ENCODE measurements at places on chromosomes 6 and 20.

DNA sequence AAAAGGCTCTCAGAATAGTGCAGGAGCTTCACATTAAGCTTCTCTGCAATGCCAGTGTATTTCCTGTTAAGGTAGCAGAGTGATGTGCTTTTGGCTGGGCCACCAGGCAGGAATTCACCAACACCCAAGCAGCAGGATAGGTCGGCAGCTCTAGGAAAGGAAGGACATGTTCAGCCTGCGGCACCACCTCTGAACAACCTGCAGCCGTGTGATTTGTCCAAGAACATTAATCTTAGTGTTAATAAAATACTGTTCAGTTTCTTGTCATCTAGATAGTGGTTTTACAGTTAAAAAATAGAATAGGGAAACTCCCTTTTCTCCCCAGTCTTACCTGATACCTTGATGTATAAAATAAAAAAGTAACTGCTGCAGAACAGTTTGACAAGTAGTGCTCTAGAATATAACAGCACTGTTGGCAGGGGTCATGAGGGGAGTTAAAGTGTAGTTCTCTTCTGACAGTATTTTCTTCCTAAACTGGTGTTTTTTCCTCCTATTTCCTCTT is 18.8 kb downstream of the ZNF292 start:
- no peak for DNase-seq

DNA sequence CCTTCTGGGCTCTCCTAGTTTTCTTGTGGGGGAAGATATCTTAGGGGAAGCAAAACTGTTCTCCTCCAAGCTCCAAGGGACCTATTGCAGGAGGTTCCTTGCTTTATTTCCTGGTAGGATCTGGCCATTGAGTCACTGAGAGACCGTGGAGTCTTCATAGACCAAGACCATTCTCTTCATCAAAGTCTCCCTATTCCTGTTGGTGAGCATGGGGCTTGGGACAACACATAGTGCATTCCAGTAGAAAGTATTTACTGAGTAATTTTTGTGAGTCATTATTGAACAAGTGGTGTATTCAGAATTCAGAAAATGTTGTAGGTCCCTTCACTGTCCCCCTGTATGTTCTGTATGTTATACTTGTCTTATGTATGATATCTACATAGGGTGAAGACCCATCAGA is 133.6 kb downstream of the CDH26 start:
- DNase-seq = no peak

DNA sequence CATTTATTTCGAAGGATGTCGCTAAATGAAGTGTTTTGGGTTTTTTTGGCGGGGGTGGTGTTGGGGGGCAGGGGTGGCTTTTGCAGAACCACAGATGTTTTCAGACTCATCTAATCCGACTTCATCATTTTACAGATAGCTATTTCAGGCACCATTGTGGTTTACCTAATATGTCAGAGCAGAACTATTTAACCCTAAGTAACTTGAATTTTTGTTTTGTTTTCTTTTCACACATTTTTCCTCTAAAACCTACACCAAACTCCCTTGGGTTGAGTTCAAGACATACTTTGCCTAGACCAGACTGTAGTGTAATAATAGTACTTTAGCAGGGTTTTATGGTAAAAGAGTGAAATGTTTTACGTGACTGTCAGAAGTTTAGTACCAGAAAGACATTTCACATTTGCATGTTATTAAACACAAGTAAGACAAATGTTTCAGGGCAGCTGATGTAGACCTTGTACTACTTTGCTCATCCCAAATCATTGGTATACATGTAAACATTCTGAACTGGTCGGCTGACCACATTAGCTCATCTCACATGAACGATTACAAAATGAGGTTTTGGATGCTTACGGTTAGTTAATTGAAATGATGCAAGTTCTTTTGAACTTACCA is 37.7 kb downstream of the MAP3K4 start:
- DNase-seq = no peak

GRCh38 chr6:1325461-1326309 is 13.8 kb downstream of the FOXQ1 start:
- no peak for DNase-seq

GRCh38 chr20:5719861-5720403 is 30.3 kb upstream of the SHLD1 start:
- DNase-seq = no peak

DNA sequence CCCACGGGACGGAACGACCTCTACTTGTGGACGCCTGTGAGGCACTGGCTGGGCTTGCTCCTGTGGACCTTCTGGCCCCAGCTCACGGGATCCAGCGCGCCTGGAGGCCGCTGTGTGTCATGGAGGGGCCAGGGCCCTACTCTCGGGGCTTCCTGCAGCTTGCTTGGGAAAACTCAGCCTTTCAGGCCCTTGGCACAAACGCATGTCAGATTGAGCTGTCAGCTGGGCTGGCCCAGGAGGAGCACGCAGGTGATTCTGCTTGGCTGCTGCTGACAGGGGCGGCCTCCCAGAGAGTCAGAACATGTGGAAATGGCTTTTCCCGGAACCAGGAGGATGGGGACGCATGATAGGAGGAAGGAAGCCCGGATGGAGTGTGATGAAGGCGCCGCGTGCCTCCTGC is 39.7 kb downstream of the TMEM181 start:
- no peak for DNase-seq

Data from pons (tissue), 1 donor.